Left ventricle myocardium superior (tissue), 1 donor: ENCODE measurements at places on chromosomes 16 and 17. TPM values are rescaled to one million over a fixed set of nuclear protein-coding genes. Genes with fewer than 3 reads are reported as not detected.

Gene ZG16B
- total RNA-seq, result 0.37 TPM

Gene EVPLL
- total RNA-seq, result not detected

Gene KIF2B
- not detected for total RNA-seq

Gene CLEC18A
- total RNA-seq, result 0.27 TPM

Gene TM4SF5
- total RNA-seq, result not detected

Gene CDH13
- total RNA-seq, result 167 TPM

Gene UBFD1
- 73.8 TPM for total RNA-seq

Gene TNFRSF17
- not detected for total RNA-seq

Gene TMEM235
- total RNA-seq, result not detected

Gene MLST8
- 29.9 TPM for total RNA-seq

Gene C16orf74
- total RNA-seq, result 1.7 TPM

Gene MT1G
- not detected for total RNA-seq

Gene CRYBA1
- not detected for total RNA-seq

GRCh38 chr16:1216296-1216619 is 8.8 kb downstream of the TPSG1 start:
- no peak for DNase-seq

DNA sequence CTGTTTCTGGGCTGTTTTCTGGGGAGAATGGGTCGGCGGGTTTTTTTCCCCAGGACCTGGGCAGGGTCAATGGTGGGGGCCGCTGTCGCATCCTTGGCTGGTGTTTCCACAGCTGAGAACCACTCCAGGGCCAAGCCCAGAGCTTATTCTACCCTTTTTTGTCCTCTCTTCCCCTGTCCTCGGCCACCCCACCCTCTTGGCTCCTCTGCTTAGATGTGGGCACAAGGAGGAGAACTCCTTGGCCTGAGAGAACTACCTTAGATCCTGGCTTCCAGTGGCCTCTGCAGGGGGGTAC is 4.0 kb downstream of the NOD2 start:
- DNase-seq, result no peak

- DNase-seq, result no peak
Observed at GRCh38 chr17:45740553-45741330, 43.4 kb upstream of the CRHR1 start.

DNA sequence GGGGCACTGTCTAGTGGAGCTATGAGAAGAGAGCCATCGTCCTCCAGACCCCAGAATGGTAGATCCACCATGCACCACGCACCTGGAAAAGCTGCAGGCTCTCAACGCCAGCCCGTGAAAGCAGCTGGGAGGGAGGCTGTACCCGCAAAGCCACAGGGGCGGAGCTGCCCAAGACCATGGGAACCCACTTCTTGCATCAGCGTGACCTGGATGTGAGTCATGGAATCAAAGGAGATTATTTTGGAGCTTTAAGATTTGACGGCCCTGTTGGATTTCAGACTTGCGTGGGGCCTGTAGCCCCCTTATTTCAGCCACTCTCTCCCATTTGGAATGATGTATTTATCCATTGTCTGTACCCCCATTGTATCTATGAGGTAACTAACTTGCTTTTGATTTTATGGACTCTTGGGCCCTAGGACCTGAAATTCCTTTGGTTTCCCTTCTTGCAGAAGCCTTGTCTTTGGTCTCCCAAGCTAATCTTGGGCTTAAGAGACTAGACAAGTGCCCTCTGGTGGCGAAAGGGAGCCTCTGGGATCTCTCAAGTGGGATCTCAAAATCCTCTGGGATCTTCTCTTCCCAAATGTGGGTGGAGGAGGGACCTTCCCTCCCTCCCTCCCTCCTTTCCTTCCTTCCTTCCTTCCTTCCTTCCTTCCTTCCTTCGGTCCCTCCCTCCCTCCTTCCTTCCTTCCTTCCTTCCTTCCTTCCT is 58.2 kb upstream of the HAPSTR1 start:
- no peak for DNase-seq

GRCh38 chr16:51440131-51440889 is 289.2 kb upstream of the SALL1 start:
- no peak for DNase-seq

DNA sequence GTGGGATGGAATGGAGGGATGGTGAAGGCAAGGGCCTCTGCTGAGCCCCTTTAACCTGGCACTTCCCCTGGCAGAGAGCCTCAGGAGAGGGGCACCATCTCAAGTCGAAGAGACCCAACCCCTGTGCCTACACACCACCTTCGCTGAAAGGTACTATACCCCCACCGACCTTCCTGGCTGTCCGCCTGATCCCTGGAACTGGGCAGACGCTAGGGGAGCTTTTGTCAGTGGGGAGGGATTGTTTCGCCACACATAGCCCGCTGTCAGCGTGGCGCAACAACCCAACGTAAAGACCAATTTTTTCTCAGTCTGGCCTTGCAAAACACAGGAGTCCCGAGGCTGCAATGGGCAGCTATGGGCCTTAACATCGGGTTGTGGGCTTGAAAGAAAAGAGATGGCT is 3.1 kb downstream of the PPP1R1B start:
- DNase-seq, result no peak

- peak; percentile 74 for DNase-seq
Observed at GRCh38 chr17:66975614-66976378, 11.3 kb downstream of the CACNG4 start.

- no peak for DNase-seq
Observed at GRCh38 chr17:39166437-39167335, 725 bp upstream of the ARL5C start.

- peak; percentile 86 for DNase-seq
Observed at GRCh38 chr16:678858-679813, 1.1 kb upstream of the STUB1 start.

- DNase-seq, result no peak
Observed at GRCh38 chr16:50765861-50766260, 24.0 kb downstream of the CYLD start.

GRCh38 chr17:46071796-46072195 is 72.7 kb downstream of the STH start:
- no peak for DNase-seq

- no peak for DNase-seq
Observed at GRCh38 chr16:46923513-46924295, 39.5 kb downstream of the GPT2 start.

- no peak for DNase-seq
Observed at GRCh38 chr16:87548046-87548445, 54.3 kb upstream of the JPH3 start.

DNA sequence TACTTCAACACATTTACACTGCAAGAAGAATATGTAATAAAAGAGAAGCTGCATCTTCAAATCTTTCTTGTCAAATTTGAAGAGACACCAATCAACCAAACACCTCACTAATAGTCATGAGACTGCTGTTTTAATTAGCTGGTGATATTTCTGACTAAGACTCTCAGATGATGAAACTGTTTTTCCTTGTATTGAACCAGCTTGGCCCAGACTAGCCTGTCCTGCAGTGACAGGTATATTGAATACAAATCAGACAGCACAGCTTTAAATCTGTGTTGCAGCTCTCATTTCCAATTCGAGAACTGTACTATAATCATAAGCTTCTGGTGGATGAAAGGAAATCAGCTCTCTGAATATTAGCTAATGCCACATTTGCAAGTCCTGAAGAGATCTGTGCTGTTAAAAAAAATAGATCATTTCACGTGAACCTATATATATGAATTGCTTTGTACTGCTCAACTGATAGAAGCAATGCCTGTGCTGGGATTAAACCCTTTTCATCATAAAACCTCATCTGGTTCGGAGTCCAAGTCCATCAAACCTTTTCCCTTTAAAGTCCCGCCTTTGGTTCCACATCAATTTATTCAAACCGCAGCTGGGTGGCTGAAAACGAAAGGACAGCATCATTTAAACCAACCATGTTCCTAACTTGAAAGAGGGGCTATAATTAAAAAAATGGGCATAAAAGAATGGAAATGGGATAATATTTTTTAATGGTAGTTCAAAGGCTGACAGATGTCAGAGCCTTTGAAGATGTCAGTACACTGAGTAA is 306.2 kb downstream of the CEP112 start:
- no peak for DNase-seq

- DNase-seq, result peak; percentile 87
Observed at GRCh38 chr17:17567631-17568030, 23.9 kb downstream of the PEMT start.

GRCh38 chr16:17585449-17586074 is 114.8 kb upstream of the XYLT1 start:
- no peak for DNase-seq

- no peak for DNase-seq
Observed at GRCh38 chr17:8859027-8859803, 8.3 kb downstream of the PIK3R6 start.

GRCh38 chr17:83196366-83196765 is 117.0 kb downstream of the METRNL start:
- DNase-seq, result peak; percentile 17

DNA sequence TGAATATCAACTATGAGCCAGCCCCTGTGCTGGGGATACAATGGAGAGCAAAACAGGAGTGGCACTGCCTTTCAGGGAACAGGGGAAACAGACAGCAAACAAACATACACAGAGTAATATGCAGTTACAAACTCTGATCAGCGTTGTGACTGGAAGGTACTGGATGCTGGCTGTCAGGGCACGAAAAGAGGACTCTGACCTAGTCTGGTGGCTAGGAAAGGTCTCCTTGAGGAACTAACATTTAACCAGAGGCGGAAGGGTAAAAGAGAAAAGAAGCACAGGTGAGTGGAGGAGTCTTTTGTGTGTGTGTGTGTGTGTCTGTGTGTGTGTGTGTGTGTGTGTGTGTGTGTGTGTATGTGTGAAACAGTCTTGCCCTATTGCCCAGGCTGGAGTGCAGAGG is 12.4 kb upstream of the B4GALNT2 start:
- DNase-seq, result no peak

- DNase-seq, result no peak
Observed at GRCh38 chr16:89601906-89602272, 11.6 kb upstream of the DPEP1 start.

DNA sequence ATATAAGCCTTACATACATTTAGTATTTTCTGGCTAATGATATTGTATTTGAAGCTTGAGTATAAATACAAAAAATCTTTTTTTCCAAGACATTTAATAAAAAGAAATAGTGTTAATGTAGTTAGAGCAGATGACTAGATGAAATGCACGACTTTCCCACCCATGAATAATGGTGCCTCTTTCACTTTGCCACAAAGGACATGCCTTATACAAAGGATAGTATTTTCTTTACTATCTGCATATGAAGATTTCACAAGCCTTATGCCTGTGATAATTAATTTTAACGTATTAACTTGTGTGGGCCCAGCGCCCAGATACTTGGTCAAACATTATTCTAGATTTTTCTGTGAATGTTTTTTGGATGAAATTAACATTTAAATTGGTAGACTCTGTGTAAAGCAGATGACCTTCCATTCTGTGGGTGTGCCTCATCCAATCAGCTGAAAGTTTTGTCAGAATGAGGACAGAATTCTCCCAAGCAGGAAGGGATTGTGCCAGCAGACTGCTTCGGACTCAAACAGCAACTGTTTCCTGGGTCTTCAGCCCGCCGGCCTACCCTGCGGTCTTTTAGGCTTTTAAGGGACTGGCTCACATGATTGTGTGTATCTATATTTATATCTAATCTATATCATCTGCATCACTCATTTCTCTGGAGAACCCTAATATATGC is 115.4 kb downstream of the USP22 start:
- peak; percentile 38 for DNase-seq

GRCh38 chr17:38925263-38925995 is at the start of gene LASP1NB:
TSS of gene LASP1NB (plus strand) at chr17:38925614.
- DNase-seq, result peak; percentile 59

DNA sequence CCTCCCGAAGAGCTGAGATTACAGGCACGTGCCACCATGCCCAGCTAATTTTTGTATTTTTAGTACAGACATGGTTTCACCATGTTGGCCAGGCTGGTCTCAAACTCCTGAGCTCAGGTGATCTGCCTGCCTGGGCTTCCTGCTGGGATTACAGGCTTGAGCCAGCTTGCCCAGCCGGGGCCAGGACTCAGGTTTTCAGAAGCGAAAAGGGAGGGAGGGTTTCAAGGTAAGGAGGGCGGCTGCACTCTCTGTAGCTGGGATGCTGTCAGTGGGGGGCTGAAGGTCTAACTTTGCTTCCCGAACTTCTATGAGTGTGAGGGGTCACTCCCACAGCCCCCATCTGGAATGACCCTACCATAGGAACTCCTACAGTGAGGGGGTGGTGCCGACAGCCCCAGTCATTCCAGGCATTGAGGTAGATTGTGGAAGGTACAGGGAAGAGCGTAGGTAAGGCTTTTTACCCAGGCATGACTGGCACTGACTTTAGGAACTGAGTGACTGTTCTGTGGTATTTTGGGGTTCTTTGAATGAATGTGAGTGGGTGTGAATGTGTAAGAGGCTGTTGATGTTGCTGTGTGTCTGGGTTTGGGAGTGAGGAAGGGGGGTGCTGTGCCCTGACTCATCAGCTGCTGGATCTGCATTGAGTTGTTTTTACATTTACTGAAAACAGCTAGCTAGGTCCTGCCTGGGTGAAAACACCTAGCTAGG is 3.8 kb upstream of the C1QL1 start:
- no peak for DNase-seq

DNA sequence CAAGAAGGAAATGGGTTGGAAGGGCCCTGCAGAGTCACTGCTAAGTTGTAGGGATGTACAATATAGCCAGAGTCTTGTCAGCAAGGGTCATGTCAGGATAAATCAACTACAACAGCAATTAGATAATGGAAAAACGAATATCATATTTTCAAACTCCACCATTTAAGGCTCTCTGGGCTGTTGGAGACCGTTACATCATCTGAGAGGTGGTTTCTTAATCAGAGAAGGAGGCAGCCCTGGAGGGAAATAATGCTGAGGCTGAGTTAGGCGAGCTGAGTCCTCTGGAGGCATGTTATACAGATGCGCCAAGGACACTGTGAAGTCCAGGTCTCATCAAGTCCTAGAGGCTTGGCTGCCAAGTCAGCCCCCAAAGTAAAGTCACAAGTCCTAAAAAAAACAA is 30.3 kb downstream of the LYRM9 start:
- no peak for DNase-seq

DNA sequence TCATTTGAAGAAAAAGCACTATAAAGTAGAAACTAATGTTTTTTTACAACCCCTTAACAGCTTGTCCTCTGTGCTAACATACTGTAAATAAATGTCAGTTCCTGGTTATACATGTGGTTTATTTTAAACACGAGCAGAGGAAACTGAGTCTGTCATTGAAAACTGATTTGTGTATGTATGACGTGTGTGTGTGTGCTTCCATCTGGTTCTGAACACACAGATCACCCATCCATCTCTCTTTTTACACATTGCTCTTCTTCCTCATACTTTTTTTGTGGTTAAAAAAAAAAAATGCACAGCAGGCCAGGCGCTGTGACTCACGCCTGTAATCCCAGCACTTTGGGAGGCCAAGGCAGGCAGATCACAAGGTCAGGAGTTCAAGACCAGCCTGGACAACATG is 49.5 kb downstream of the ZNF423 start:
- no peak for DNase-seq

GRCh38 chr16:49632795-49633184 is 223.1 kb downstream of the ZNF423 start:
- no peak for DNase-seq

GRCh38 chr17:29954405-29954804 is 13.0 kb downstream of the EFCAB5 start:
- DNase-seq, result no peak

GRCh38 chr17:32307658-32308057 is 34.3 kb downstream of the C17orf75 start:
- DNase-seq, result no peak
